ENCODE measurements at places on chromosomes 7 and 10.
A peak's percentile ranks its signal among the peaks of the same experiment; 100 is the strongest.

DNA sequence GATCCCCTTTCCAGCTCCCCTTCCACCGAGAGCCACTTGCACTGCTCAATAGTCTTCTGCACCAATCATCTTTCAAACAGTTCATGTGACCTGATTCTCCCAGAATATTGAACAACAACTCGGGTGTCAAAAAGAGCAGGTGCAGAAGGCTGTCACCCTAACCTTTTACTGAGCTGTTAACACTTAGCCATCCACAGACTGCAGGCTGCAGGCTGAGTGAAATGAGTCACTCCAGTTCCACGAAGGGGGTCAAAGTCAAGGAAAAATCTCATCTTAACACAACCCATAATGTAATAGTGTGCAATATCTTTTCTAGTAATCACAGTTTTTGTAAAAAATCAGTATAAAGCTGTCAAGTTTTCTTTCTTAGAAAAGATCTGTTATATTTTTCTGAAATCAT lies 63.1 kb downstream of the MTPAP start:
- DNase-seq = no peak

- no peak for DNase-seq
Observed at GRCh38 chr7:142963993-142964392, 1.8 kb upstream of the KEL start.

DNA sequence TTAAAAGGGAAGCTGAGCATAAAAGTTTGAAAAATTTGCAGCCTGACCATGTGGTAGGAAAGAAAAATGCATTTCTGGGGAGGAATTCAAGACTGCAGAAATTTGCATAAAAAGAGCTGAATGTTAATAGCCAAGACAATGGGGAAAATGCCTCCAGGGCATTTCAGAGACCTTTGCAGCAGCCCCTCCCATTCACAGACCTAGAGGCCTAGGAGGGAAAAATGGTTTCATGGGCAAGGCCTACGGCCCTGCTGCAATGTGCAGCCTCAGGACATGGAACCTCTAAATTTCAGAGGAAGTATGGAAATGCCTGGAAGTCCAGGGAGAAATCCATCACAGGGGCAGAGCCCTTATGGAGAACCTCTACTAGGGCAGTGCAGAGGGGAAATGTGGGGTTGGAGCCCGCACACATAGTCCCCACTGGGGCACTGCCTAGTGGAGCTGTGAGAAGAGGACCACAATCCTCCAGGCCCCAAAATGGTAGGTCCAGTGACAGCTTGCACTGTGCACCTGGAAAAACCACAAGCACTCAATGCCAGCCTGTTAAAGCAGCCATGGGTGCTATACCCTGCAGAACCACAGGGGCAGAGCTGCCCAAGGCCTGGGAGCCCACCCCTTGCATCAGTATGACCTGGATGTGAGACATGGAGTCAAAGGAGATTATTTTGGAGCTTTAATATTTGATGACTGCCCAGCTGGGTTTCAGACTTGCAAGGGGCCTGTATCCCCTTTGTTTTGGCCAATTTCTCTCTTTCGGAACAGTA lies 243.8 kb downstream of the DNAJB9 start:
- no peak for DNase-seq

DNA sequence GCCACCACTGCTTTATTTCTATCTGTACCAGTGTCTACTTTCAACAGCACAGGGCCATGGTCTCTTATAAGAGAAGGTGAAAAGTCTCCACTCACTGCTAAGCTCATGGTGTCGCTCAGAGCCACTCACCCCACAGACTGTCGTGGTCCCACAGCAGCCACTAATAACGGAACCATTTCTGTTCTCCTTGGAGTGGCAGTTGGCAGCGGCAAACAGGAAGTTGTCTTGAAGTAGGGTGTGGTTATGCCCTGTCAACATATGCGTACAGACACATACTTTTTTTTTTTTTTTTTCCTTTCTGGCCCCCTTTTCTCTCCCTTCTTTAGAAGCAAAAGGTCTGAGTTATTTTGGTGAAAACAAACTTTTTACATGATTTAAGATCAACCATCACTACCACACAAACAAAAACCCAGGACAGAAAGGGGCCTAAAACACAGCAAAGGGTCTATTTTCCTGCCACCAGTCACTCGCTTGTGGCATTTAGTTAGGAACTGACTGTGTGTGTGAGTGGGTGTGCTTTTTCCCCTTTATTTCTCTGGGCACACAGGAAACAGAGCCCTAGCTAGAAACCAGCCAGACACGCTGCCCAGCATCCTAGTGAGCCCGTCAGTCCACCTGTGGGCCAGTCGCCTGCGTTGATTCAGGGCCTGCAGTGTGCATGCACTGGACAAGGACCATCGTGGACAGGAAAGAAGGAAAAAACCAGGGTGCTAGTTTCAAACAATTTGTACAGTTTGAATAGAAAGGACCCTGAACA lies 96.7 kb upstream of the EFCAB10 start:
- DNase-seq = peak; percentile 56

DNA sequence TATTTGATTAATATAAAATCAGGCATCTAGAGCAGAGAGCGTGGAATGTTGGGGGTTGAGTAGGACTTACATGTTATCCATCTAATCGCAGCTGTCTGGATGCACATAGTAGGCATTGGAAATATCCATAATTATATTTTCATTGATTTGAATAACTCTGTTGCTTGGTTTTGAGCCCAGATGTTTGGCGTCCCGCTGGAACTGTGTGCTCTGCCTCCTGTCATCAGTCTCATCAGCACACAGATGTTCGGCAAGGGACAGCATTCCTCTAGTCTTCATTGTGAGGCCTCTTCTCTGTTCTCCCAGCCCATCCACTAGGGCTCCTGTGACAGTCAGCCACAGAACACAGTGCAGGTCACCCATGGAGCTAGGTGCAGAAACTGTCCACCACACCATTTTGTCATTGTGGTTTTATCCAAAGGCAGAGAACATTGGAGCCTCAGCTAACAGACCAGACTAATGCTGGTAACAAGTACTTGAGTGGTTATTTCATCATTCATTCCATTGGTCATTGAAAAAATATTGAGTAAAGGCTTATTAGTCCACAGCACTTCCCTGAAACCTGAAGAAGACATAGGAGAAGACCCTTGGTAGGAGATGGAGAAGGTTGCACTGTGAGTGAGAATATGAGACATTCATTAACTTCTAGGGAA lies 927.4 kb downstream of the LRMDA start:
- DNase-seq = no peak

DNA sequence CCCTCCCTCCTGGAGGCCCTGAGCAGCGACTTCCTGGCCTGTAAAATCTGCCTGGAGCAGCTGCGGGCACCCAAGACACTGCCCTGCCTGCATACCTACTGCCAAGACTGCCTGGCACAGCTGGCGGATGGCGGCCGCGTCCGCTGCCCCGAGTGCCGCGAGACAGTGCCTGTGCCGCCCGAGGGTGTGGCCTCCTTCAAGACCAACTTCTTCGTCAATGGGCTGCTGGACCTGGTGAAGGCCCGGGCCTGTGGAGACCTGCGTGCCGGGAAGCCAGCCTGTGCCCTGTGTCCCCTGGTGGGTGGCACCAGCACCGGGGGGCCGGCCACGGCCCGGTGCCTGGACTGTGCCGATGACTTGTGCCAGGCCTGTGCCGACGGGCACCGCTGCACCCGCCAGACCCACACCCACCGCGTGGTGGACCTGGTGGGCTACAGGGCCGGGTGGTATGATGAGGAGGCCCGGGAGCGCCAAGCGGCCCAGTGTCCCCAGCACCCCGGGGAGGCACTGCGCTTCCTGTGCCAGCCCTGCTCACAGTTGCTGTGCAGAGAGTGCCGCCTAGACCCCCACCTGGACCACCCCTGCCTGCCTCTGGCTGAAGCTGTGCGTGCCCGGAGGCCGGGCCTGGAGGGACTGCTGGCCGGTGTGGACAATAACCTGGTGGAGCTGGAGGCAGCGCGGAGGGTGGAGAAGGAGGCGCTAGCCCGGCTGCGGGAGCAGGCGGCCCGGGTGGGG lies 2.2 kb downstream of the TRIM56 start:
- no peak for DNase-seq

GRCh38 chr7:150311146-150311545 lies 12.0 kb upstream of the LRRC61 start:
- DNase-seq = no peak

DNA sequence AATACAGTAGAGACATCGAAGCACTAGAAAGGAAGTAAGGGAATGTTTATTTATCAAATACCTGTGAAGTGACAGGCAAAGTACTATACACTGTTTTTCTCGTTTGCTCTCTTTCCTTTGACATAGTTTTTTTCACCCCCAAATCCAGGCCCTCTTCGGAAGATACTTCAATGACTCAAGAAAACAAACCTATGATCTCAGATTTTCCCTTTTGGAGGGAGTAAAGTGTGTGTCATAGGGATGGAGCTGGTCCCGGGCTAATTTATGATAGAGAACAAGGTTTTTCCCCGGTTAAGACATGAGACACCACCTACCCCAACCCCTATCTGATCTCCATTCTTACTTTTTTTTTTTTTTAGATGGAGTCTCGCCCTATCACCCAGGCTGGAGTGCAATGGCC lies 61.7 kb downstream of the MAP3K8 start:
- DNase-seq = no peak

DNA sequence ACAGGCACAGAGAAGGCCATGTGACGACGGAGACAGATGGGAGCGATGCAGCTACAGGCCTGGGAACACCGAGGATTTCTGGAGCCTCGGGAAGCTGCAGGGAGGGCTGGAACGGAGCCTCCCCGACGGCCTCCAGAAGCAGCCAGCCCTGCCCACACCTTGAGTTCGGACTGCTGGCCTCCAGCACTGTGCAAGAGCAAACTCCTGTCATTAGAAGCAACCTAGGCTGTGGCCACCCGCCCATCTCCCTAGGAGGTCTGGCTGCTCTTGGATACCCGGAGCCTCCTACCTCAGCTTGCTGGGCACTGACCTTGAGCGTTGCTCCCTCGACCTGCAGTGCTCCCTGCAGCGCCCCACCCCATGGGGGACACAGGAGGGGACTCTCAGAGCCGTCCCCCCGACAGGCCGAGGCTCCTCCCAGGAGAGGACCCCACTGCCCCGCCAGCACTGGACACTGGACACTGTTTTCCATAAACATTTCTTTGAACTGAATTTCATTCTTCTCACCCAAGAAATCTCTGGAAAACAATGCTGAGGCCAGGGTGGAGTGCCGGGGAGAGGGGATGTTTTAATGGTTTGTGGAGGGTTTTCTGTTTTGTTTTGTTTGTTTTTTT lies 22.5 kb upstream of the TNRC18 start:
- DNase-seq = no peak

DNA sequence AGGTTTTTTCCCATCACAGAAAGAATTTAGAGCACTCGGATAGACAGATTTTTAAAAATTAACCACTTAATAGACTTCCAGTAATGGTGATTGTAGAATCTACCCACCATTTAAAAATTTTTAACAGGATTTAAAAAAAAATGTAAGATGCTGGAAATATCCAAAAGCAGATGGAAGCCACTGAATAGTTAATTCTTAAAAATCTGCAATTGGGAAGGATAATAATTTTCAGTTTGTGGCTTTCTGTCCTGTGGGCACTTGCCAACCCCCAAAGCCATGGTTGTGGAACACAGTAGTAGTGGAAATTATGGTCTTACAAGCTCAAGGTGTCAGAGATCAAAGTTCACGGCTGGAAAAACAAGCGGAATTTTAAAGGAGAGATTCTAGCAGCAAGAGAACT lies 101.0 kb upstream of the SP4 start:
- DNase-seq = no peak

Data from activated effector memory CD4-positive, alpha-beta T cell treated with Interleukin-2 at 50 U/mL for 16 hours (primary cell).